Effector memory CD8-positive, alpha-beta T cell (primary cell): ENCODE measurements at places on chromosomes 4 and X.

DNA sequence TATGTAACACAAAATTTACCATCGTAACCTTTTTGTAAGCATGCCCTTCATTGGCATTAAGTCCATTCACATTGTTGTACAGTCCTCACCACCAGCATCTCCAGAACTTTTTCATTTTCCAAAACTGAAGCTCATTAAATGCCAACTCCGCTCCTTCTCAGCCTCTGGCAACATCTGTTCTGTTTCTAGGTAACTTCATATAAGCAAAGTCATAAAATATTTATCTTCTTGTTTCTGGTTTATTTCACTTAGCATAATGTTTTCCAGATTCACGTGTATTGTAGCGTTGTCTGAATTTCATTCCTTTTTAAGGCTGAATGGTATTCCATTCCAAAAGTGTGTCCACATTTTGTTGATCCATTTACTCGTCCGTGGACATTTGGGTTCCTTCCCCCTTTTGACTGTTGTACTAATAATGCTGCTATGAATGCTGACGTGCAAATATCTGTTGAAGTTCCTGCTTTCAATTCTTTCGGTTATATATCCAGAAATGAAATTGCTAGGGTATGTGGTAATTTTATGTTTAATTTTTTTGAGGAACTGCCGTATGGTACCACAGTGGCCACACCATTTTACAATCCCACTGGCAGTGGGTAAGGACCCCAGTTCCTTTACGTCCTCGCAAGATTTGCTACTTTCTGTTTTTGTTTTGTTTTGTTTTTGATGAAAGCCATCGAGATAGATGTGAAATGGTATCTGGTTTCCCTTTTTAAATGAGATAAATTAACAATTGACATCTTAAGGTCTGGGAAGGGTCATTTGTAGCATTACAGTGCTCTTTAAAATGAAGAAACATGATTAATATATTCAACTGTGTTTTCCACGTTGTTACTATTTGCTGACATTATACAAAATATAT lies 63.4 kb downstream of the PTTG2 start:
- DNase-seq: no peak

GRCh38 chrX:2464677-2465166 lies 36.1 kb downstream of the DHRSX start:
- no peak for DNase-seq

DNA sequence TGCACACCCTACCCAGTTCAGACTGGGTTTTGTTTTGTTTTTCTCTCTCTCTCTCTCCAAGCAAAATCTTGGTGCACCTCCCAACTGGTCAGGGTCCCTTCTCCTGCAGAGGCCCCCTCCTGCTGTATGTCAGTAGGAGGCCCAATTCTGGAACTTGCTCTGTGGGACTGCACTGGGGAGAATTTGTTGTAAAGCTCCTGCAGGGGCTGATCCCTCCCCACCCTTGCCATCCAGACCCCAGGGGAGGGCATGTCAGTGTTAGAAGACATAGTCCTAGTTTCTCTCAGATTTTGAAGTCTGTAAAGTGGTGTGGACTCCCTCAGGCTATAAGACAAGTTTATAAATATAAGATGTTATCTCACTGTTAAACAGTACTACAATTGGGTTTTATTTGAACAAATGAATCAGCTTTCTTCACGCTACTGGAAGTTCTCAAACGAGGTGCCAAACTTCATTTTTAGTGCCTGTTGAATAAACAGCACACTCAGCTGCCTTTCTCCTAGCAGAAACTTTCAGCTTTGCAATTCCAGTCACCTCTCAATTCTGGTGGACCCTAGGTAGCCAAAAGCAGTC lies 88.6 kb upstream of the FRMPD3 start:
- no peak for DNase-seq

DNA sequence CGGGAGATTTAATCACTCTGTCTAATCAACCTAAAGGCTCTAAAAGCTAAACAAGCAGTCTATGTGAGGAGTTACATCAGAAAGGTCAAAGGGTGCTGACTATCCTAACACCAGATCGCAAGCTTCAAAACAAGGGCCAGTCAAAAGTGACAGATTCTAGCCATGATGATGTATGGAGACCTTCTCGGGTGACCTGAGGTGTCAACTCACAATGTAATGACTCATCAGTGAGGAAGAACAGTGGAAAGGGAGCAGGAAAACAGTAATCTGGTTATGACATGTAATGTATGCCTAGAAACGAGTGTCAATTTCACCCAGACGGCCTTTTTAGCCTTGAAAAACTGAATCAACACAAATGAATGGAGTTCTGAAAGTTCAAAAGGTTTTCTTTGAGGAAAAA lies 375.3 kb downstream of the IDS start:
- no peak for DNase-seq

DNA sequence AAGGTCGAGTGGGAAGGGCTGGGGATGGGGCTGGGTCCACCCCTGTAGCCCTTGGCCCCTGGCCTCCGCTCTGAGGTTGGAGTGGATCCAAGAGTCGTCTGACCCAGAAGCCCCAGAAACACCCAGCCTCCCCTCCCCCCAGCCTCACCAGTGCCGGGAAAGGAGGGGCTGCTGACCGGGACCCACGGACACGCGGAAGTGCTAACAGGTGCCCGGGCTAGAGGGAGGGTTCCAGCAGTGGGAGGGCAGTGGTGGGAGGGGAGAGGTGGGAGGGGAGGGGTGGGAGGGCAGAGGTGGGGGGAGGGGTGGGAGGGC lies 131.8 kb upstream of the NKX1-1 start:
- DNase-seq: no peak

DNA sequence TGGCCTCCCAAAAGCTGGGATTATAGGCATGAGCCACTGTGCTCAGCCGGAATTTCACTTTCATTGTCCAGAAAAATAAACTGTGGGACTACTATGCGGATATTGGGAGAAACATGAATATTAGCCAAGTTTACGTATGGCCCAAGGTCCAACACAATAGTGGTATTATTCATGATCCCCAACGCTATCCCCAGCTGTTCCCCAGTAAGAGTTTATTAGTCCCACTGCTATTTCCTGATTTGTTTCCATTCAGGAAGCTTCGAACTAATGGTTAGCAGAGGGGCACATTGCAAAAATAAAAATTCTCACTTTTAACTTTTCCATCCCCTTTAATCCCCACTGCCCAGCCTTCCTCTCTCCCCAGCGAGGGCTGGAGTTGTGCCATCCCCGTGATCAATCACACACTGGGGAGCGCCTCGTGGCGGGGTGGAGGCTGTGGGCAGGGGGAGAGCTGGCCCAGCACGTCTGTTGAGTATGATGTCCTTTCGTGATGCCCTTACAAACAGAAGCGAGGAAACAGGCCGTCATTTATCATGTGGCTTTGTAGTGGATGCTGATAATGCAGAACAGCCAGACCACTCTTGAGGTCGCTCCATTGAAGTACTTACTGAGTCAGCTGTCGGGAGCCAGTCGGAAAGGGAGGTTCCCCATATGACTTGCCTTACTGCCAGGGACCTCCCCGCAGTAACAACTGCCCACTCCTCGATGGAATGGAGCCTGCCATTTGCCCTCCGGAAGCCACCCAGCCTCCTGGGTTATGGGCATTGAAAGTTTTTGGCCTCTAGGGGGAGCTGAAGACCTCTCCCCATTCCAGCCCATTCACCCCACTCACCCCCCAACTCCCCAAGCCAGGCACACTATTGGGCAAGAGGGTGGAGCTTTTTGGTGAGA lies 117.0 kb downstream of the KDR start:
- no peak for DNase-seq

- no peak for DNase-seq
Measured at GRCh38 chrX:19883878-19884277, 3.5 kb downstream of the SH3KBP1 start.

- DNase-seq: no peak
Measured at GRCh38 chr4:75726577-75726976, 2.2 kb downstream of the USO1 start.

- DNase-seq: no peak
Measured at GRCh38 chr4:115780835-115781234, 667.4 kb upstream of the NDST4 start.

GRCh38 chr4:152901205-152901604 lies 34.9 kb upstream of the FHDC1 start:
- no peak for DNase-seq

DNA sequence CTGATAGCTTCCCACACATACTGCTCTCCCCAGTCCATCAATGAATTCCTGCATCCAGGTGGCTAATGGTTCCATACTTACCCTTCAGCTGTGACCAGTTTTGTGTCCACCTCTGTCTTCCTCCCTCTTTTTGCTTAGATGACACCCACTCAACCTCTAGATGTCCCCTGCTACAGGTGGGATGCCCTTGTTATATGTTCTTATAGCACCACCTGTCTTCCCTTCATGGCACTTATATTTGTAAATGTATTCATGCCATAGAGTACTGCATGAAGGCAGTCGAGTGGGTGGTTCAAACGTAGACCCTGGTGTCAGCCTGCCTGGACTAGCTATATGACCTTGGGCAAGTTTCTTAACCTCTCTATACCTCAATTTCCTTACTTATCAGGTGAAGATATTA lies 6.5 kb upstream of the USP46 start:
- DNase-seq: no peak

DNA sequence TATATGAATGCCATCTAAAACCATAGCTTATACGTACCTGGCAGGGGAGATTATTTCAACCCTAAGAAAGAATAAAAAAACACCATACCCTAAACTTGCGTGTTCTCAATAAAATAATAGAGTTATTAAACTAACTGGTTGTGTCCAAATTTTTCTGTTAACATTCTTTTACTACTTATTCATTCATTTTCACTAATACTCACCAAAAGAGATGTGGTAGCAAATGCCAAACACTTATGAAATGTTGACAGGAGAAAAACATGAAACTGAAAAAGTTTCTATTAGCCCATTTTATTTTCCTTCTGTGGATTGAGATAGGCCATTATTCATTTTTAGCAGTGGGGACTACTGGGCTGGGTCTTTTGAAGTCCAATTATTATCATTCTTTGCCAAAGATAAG lies 102.0 kb downstream of the TSPAN5 start:
- DNase-seq: no peak

GRCh38 chr4:106986486-106986885 lies 49.6 kb downstream of the DKK2 start:
- no peak for DNase-seq
